Progenitor cell of endocrine pancreas (in vitro differentiated cells): ENCODE measurements at places on chromosomes 16 and 17. TPM values are rescaled to one million over a fixed set of nuclear protein-coding genes. Genes with fewer than 3 reads are reported as not detected.

- H3K4me1 ChIP-seq, result no peaks in the 10 kb centered on the region
- no peak overlapping the region for H3K27ac ChIP-seq
- H3K4me3 ChIP-seq, result no peak overlapping the region
Observed at GRCh38 chr17:37417852-37418251, 11.2 kb downstream of the TADA2A start.

The OR3A2 gene
- total RNA-seq, result not detected in 2 replicates

- H3K4me1 ChIP-seq, result peaks cover 10% of the 10 kb centered on the region
- peak overlapping the region; percentile 57 for H3K27ac ChIP-seq
- no peak for DNase-seq
- H3K4me3 ChIP-seq, result no peak overlapping the region
- H3K36me3 ChIP-seq, result no peaks in the 10 kb centered on the region
- no peaks in the 10 kb centered on the region for H3K27me3 ChIP-seq
Observed at GRCh38 chr16:17083628-17084027, 387.1 kb downstream of the XYLT1 start.

GRCh38 chr17:31291820-31292219 lies 5.2 kb downstream of the OMG start:
- H3K4me1 ChIP-seq, result no peaks in the 10 kb centered on the region
- no peak overlapping the region for H3K27ac ChIP-seq
- H3K36me3 ChIP-seq, result peaks cover 8% of the 10 kb centered on the region
- no peaks in the 10 kb centered on the region for H3K27me3 ChIP-seq
- DNase-seq, result no peak

The ABCA9 gene
- total RNA-seq, result 0.11 and 0.14 TPM in 2 replicates

DNA sequence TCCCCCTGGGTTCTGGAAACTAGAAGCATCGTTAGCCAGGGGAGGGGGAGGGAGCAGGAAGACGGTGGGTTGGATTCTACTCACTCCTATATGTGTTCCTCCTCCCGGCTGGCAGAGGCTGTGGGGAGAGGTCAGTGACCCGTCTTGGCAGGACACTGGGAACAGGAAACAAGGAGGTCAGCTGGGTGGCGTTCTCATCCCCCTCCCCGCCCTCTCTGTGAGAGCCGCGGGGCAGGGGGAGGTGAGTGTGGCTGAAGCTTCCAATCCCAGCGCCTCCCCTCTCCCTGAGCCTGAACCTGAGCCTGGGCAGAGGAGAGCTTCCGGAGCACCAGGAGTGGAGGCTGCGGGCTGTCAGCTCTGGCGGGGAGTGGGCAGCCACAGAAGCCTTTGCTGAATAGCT lies 12.5 kb downstream of the GPRC5C start:
- H3K4me1 ChIP-seq, result peaks cover 20% of the 10 kb centered on the region
- DNase-seq, result no peak
- no peak overlapping the region for H3K4me3 ChIP-seq
- no peak overlapping the region for H3K27ac ChIP-seq
- peaks cover 25% of the 10 kb centered on the region for H3K36me3 ChIP-seq
- H3K27me3 ChIP-seq, result no peaks in the 10 kb centered on the region

DNA sequence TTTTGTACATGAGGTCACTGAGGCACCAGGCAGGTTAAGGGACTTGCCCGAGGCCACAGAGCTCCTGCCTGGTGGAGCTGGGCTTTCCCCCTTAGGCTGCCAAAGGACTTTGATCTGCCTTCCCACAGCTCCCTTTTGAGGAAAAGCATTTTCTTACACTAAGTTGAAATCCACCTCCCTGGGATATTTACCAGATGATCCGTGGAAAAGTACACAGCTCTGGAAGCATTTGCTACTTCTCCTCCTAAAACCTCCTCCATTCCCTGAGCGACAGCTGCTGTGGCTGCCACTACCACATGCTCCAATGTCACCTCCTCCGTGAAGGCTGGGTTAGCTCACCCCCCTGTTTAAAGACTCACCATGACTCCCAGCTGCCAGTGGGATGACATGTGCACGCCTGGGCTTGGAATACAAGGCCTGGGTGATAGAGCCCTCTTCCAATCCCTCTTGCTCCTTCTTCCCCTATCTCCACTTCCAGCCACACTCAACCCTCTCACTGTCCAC lies 1.2 kb upstream of the MPRIP start:
- peaks cover 1% of the 10 kb centered on the region for H3K36me3 ChIP-seq
- H3K4me1 ChIP-seq, result peaks cover 31% of the 10 kb centered on the region
- peaks cover 5% of the 10 kb centered on the region for H3K27me3 ChIP-seq
- peak overlapping the region; percentile 41 for H3K4me3 ChIP-seq

- DNase-seq, result no peak
- H3K4me1 ChIP-seq, result no peaks in the 10 kb centered on the region
- H3K4me3 ChIP-seq, result no peak overlapping the region
- H3K36me3 ChIP-seq, result no peaks in the 10 kb centered on the region
Observed at GRCh38 chr16:50050802-50051201, 15.0 kb upstream of the HEATR3 start.

The MED13 gene
- 68.8 and 83.7 TPM in 2 replicates for total RNA-seq

DNA sequence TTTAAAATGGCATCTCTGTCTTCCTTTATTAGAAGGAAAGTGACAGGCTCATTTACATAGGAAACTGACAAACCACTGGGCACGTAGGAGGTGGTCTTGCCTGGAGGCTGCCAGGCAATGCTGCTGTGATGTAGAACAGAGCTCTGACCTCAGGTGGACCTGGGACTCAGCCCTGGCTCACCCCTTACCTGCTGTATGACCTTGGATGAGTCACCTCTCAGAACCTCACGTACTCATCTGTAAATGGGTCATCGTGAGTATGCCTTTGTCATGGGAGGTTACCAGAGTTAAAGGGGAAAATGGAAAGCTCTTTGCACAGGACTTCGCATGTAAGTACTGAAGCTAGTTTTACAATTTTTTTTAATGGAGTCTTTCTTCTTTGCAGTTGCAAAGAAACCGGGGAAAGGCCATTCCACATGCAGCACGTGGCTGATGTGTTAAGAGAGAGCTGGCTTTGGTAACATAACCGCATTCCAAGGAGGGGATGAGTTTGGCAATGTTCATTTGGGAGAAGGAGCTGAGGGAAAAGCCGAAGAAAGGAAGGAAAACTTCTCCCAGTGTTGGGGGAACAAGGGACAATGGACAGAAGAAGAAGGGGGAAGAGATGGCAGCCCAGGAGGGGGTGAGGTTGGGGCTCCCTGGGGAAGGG lies 37.4 kb upstream of the LONP2 start:
- DNase-seq, result no peak
- peaks cover 9% of the 10 kb centered on the region for H3K4me1 ChIP-seq
- H3K27ac ChIP-seq, result no peak overlapping the region
- H3K27me3 ChIP-seq, result peaks cover 21% of the 10 kb centered on the region
- H3K4me3 ChIP-seq, result no peak overlapping the region

DNA sequence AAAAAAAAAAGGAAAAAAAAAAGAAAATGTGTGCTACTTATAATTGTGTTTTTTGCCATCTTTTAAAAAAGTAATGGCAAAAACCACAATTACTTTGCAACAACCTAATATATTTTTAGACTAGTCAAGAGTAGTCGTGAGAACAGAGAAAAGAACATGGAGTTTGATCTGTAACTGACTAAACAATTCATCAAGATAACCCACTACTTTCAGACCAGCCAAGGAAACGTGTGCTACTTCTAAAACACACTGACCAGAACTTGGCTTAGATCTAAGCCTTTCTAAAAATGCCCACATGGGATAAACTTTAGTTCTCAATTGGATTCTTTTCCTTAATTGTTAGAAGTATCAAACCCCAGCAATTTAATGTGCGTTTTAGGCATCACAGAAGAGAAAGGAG lies 616 bp downstream of the PECAM1 start:
- H3K4me3 ChIP-seq, result no peak overlapping the region
- H3K36me3 ChIP-seq, result no peaks in the 10 kb centered on the region
- no peak for DNase-seq
- H3K27ac ChIP-seq, result no peak overlapping the region
- peaks cover 8% of the 10 kb centered on the region for H3K4me1 ChIP-seq

GRCh38 chr17:5035315-5035714 lies at the start of gene SLC52A1:
TSS of gene SLC52A1 (minus strand) at chr17:5035426. CDS start at chr17:5034606, 820 bp downstream.
- no peak within 1 kb of the TSS for H3K4me3 ChIP-seq
- no peak within 1 kb of the TSS for H3K27ac ChIP-seq
- H3K4me1 ChIP-seq, result peaks cover 2% of the 10 kb centered on the region
- H3K27me3 ChIP-seq, result peaks cover 26% of the 10 kb centered on the region
- DNase-seq, result no peak

- no peaks in the 10 kb centered on the region for H3K27me3 ChIP-seq
- no peaks in the 10 kb centered on the region for H3K36me3 ChIP-seq
Observed at GRCh38 chr16:30567991-30568638, 3.4 kb downstream of the ZNF688 start.

- peaks cover 17% of the 10 kb centered on the region for H3K4me1 ChIP-seq
- no peaks in the 10 kb centered on the region for H3K36me3 ChIP-seq
Observed at GRCh38 chr17:48247038-48247437, 139.5 kb downstream of the SNX11 start.

GRCh38 chr16:81263470-81264220 lies 25.2 kb downstream of the BCO1 start:
- H3K4me3 ChIP-seq, result no peak overlapping the region
- H3K27me3 ChIP-seq, result no peaks in the 10 kb centered on the region
- no peak for DNase-seq
- no peak overlapping the region for H3K27ac ChIP-seq
- H3K36me3 ChIP-seq, result peaks cover 4% of the 10 kb centered on the region

The CDH11 gene
- total RNA-seq, result 5.5 and 6.0 TPM in 2 replicates

DNA sequence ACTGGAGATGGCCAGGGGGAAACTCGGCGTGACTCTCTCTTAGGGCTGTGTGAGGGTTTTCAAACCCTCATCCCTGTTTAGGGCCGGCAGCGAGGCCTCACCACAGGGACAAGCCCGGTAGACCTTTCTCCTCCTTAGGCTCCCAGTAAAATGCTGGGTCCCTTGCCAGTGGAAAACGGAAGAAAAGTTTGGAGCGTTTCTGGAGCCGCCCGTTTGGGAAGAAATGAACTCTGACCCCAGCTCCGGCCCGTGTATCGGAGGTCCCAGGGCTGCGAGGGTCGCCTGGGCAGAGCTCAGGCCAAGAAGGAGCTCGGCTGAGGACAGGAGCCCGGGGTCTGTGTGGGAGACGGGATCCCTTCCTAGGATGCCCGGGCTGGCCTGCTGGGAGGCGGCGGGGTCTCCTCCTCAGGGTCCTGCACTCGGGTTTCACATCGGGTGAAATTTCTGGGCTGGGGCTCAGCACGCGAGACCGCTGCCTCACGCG lies 23.2 kb downstream of the ZNF213 start:
- peaks cover 48% of the 10 kb centered on the region for H3K27me3 ChIP-seq
- H3K27ac ChIP-seq, result peak overlapping the region; percentile 84
- no peaks in the 10 kb centered on the region for H3K36me3 ChIP-seq
- no peak for DNase-seq
- H3K4me3 ChIP-seq, result peak overlapping the region; percentile 74
- peaks cover 5% of the 10 kb centered on the region for H3K4me1 ChIP-seq

GRCh38 chr17:27526604-27527002 lies 70.4 kb downstream of the KSR1 start:
- H3K36me3 ChIP-seq, result no peaks in the 10 kb centered on the region
- no peak for DNase-seq
- peak overlapping the region; percentile 44 for H3K4me3 ChIP-seq
- H3K27ac ChIP-seq, result peak overlapping the region; percentile 88

DNA sequence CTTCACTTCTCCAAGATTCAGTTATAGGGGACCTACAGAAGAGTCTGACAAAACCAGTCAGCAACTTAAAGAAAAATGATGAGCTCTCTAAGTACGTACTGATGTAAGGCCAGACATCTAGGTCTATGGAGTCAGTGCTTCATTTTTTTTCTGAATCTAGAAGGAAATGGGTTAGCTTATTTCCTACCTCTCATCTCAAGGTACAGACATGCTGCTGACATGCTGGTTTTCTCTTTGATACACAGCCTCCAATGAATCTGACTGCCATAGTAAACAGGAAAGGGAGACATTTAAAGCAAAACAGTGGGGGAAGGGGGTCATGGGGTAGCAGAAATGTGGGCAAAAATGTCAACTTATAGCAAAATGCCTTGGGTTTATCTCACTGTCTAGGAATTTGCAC lies 16.4 kb downstream of the CDR2 start:
- no peak overlapping the region for H3K27ac ChIP-seq
- H3K36me3 ChIP-seq, result peaks cover 16% of the 10 kb centered on the region
- DNase-seq, result no peak
- peaks cover 20% of the 10 kb centered on the region for H3K4me1 ChIP-seq
- H3K27me3 ChIP-seq, result no peaks in the 10 kb centered on the region

The METTL16 gene
- total RNA-seq, result 43.8 and 44.4 TPM in 2 replicates

The CTF1 gene
- total RNA-seq, result 4.5 and 5.1 TPM in 2 replicates

The RUNDC1 gene
- 21.0 and 22.6 TPM in 2 replicates for total RNA-seq

GRCh38 chr16:29745121-29745852 lies 503 bp downstream of the C16orf54 start:
- no peak overlapping the region for H3K4me3 ChIP-seq
- no peaks in the 10 kb centered on the region for H3K27me3 ChIP-seq
- peaks cover 11% of the 10 kb centered on the region for H3K4me1 ChIP-seq
- no peak for DNase-seq
- peak overlapping the region; percentile 73 for H3K27ac ChIP-seq
- H3K36me3 ChIP-seq, result no peaks in the 10 kb centered on the region

DNA sequence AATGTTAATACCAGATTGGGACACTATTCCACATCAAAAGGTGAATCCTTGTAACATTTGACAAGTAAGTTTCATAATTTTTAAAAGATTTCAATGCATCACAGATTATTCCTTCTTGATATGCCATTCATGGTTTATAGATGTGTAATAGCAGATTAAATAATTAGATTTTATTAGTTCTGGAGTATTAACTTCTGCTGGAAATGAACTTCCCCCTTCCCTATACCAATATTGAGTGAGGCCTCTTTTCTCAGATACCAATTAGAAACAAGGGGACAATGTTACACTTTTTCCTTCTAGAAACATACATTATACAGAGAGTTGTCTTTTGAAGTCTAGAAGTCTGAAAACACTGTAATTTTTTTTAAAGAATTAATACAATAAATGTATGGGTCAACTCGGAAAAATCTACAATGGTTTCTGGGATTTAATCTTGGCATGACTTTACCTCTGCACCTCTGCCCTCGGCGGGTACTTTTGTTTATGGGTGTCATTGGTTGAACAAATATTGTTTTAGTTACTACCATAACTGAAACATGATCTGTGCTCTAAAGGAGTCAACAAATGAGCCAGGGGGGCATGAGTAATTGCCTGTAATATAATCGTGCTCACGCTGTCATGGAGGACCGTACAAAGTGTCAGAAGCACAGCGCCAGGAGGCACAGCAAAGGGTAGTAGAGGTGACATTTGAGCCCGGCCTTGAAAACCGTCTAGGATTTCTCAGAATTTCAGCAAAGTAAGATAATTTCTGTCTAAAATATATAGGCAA lies 8.2 kb downstream of the LRRC37B start:
- peaks cover 10% of the 10 kb centered on the region for H3K36me3 ChIP-seq
- H3K4me1 ChIP-seq, result peaks cover 6% of the 10 kb centered on the region
- H3K27me3 ChIP-seq, result no peaks in the 10 kb centered on the region
- H3K4me3 ChIP-seq, result no peak overlapping the region
- no peak overlapping the region for H3K27ac ChIP-seq
